ENCODE measurements at places on chromosomes 12 and 14.

- no peak for DNase-seq
Measured at GRCh38 chr14:58717211-58717610, 79.4 kb downstream of the DACT1 start.

DNA sequence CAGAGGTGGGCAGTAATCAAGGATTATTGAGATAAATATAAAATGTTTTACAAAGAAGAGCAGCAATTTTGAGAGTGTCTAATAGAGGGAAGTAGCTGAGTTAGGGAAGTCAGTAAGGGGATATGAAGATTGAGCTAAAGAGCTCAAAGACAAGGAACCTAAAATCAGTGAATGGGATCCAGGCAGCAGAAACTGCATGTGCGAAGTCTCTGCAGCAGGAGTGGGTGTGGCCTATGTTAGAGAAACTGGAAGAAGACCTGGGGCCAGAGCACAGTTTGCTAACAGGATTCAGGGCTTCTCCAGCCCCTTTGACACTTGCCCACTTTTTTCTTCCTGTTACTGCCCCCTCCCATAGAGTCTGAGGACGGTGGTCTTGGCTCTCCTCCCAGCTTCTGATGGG, 36.3 kb upstream of the PLXNC1 start:
- DNase-seq = peak; percentile 84

DNA sequence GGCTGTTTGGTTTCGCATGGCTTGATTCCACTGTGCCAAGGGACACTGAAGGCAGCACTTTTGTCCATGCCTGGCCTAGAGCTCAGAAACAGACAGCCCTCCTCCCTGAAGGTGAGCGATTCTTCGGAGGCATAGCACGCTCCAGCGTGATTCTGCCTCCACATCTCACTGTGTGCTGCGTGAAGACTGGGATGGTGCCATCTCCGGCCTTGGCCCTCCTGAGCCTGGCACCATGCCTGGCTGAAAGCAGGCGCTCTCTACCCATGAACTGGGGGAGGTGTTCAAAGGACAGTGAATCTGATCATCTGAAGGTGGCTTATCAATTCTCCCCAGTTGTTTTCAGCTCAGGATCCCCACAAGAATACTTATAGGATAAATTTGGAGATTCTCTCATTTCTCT, 187.4 kb downstream of the TTC7B start:
- no peak for DNase-seq

- peak; percentile 92 for DNase-seq
Measured at GRCh38 chr12:69102856-69103255, 136.5 kb upstream of the CPSF6 start.

- no peak for DNase-seq
Measured at GRCh38 chr12:40262657-40263056, 37.9 kb downstream of the LRRK2 start.

GRCh38 chr14:35669782-35670181, 135.8 kb downstream of the INSM2 start:
- no peak for DNase-seq

DNA sequence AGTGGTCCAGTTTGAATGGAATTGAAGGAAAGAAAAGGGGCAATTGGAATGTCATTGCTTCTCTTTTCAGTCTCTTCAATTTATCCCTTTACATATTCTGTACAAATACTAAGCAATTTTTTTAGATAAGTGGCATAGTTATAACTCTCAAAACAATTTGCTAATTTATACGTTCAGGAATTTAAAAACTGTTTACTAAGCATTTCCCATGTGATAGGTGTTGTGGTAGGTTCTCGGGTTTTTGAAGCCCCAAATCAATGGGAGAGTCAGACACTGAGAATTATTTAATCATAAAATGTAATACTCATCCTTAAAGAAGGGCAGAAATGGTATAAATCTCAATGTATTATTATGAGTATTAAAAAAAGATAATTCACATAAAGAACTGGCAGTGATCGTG, 197.1 kb downstream of the CNTN1 start:
- DNase-seq = no peak

- no peak for DNase-seq
Measured at GRCh38 chr14:76293923-76294322, 82.0 kb upstream of the ESRRB start.

GRCh38 chr12:119089380-119090013, 89.2 kb upstream of the HSPB8 start:
- DNase-seq = no peak

- no peak for DNase-seq
Measured at GRCh38 chr12:107571492-107571891, 114.1 kb upstream of the PWP1 start.

GRCh38 chr14:75254901-75255584, 23.6 kb upstream of the FOS start:
- DNase-seq = no peak

- peak; percentile 80 for DNase-seq
Measured at GRCh38 chr12:11884706-11885105, 186.0 kb upstream of the BCL2L14 start.

GRCh38 chr14:91410771-91411536, 6.7 kb downstream of the CCDC88C start:
- DNase-seq = peak; percentile 66

- no peak for DNase-seq
Measured at GRCh38 chr14:26598081-26598671, 343 bp upstream of the NOVA1 start.

DNA sequence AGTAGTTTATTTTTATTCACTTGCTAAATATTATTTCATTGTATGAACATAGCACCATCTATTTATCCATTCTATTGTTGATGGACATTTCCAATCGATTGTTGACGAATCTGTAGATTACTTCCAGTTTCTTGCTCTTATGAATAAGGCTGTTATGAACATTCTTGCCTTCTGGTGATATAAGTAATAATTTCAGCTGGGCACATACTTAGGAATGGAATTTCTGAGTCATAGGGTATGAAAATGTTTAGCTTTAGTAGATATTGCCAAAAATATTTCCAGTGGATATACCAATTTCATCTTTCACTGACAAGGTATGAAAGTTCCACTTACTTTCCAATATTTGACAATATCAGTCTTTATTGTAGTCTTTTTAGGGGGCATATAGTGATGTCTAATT, 468.5 kb downstream of the ETNK1 start:
- no peak for DNase-seq

DNA sequence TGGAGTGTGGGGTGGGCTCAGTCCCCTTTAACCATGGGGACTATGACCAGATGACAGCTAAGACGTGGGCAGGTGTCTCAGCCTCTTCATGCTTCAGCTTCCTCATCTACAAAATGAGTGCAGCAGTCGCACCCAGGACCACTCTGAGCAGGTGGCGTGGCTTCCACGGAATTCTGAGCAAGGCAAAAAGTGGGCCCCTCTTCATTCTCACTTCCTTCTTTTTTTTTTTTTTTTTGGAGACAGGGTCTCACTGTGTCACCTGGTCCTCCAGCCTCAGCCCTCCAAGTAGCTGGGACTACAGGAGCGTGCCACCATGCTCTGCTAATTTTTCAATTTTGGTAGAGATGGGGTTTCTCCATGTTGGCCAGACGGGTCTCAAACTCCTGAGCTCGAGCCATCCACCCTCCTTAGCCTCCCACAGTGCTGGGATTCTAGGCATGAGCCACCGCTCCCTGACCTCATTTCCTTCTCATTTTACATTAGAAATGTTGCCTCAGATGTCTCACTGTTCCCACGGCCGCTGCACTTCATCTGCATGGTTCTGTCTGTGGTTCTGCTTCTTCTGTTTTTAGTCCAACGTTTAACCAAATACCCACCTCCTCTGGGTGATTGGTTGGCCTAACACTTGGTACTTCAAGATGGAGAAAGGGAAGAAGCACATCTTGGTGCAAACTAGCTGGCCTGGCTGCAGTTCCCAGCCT, 41.3 kb upstream of the BCL7A start:
- DNase-seq = peak; percentile 96

GRCh38 chr12:53872367-53872766, 66.3 kb upstream of the HOXC13 start:
- no peak for DNase-seq

DNA sequence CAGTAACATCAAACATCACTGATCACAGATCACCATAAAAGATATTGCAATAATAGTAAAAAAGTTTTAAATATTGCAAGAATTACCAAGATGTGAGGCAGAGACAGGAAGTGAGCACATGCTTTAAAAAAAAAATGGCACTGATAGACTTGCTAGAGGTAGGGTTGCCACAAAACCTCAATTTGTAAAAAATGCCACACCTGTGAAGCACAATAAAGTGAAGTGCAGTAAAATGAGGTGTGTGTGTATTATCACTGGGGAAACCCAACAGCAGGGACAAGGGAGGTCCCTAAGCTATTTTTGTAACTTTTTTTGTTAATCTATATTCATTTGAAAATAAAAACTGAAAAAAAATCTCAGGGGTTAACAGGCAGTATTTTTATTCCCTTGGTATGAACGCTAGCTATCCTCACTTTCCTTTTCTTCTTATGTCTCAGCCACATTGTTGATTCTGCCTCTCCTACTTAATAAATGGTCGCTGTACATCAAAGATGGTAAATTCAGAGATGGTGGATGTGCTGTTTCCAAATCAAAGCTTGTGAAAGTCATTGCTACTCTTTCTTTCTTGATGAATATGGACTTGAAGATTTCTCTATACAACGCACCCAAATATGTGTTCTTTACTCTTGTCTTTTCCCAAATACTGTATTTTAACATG, 14.0 kb upstream of the KLRD1 start:
- no peak for DNase-seq

GRCh38 chr14:65637780-65638179, 225.2 kb downstream of the FUT8 start:
- DNase-seq = peak; percentile 17

DNA sequence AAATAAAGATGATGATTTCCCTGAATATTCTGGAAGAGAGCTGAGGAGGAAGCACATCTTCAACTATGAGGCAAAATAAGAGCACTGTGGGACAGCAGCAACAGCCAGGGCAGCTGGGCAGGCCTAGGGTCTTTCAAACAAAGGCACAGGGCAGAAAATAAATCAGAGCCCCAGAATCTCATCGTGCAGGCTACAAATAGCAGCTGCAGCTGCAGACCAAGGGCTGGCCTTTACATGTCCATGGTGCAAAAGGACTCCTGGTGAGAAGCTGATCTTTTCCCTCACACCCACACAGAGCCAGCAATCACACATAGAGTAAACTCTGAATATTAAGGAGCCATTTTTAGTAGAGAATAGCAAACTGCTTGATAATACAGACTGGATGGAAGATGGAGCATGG, 13.6 kb upstream of the MYBPC1 start:
- DNase-seq = no peak

- no peak for DNase-seq
Measured at GRCh38 chr14:43003845-43004244, 1397.2 kb downstream of the LRFN5 start.

DNA sequence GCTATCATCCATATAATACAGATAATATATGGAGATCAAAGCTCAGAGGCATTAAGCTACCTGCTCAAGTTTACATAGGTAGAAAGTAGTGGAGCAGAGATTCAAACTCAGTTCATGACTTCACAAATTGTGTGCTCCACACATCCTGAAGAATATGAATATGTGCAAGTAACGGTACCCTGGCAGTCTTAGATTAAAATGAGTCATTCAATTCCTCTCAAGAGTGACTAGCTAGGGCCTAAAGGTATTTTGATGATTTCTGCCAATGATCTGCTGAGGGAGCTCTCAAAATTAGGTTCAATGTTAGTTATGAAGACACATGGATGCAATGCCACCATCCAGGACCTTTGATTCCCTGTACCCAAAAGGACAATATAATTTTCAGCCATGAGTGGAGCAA, 58.9 kb downstream of the GRIP1 start:
- no peak for DNase-seq

- DNase-seq = no peak
Measured at GRCh38 chr12:45601888-45602287, 127.6 kb upstream of the ARID2 start.

DNA sequence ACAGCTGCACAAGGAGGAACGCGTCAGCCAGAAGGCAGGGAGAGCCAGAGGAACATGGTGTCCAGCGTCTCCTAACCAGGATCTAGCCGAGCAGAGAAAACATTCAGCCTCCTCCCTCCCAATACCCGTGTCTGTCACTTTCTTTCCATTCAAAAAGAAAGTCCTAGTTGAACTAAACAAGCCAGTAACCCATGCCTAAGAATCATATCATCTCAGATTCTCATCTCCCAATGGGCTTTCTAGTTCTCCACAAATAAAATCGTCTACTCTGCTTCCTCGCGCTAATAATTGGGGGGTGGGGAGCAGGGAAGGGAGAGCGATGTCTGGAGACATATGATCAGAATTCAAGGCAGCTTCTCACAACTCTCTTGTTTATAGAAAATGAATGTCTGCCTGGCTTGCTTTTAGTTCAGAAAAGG, 7.4 kb downstream of the NKX2-1 start:
- no peak for DNase-seq

- DNase-seq = no peak
Measured at GRCh38 chr12:84355561-84355960, 557.0 kb downstream of the SLC6A15 start.

DNA sequence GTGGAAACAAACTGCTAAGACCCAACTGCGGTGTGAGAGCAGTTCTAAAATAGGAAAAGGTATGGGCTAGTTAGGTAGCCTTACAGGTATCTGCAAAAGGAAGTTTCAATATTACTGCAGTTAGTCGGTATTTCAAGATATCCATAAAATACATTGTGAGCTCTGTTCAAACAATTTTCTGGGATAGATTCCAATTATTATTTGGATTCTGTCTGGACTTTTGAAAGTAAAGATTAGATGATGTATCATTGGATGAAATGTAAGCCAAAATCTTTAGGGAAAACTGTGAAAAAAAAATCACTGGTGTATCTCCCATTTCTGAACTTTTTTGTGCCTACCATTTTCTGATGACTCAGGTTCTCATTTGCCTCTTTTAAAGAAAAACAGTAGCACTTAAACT, 621.6 kb downstream of the CCER1 start:
- no peak for DNase-seq

GRCh38 chr14:92398888-92399636, 76.1 kb downstream of the SLC24A4 start:
- DNase-seq = no peak

DNA sequence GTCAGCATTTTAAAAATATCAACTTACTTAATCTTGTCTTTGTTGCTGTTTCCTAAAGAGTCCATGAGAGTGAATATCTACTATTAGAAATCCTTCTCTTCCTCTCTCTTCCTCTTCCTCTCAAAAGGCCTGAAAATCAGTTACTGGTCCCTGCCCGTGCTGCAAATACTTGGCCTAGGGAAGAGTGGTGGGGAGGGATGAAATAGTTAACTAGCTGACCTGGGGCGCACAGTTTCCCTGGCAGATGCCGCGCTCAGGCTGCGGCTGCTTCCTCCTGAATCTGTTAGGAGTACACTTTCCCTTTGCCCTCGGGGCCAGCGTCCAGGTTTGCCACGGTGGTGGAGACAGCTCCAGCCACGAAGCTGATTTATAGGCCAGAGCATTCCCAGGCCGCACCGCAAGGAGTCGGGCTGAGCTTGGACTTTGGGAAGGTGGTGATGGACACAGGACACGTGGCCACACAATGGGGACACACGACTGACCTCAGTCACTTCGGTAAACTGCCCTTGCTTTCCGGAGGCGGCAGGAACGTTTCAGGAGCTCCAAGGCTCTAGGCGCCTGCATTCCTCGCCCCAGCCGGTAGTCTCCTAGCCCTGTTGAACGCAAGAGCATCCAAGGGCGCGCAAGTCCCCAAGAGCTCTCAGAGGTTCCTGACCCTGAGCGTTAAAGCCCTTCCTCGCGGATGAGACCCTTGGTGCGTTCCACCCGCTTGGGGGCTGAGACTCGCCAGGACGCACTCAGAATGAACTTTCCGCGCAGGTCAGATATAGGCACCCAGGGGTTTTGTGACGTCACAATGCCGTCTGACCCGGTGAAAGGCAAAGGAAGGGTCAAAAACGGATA, 7.1 kb upstream of the ASCL1 start:
- no peak for DNase-seq

- DNase-seq = no peak
Measured at GRCh38 chr12:32344047-32344446, 55.3 kb upstream of the FGD4 start.

- no peak for DNase-seq
Measured at GRCh38 chr12:107397890-107398500, 287.6 kb upstream of the PWP1 start.
